ENCODE measurements at places on chromosomes 13 and 19.

- no peak for DNase-seq
Observed at GRCh38 chr13:99977334-99977911, 4.2 kb upstream of the ZIC2 start.

DNA sequence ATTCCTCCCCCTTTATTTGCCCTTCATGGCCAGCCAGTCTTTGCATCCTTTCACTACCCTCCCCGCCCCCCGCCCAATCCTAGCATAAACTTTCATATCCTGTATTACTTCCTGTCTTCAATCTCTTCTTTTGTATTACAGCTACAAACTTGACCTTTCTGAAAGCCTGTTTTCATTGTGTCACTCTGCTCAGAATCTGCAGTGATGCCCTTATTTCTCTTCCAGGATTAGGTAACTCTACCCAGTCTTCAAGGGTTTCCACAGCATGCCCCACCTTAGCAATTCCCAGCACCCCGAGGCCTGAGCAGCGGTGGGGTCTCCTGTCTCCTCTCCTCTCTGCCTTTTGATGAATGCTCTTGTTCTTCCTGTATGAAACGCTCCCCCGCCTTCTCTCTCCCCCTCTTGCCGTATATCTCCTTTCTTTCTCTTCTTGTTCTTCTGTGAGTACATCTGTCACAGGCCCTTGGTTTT lies 145.6 kb downstream of the SHISA2 start:
- DNase-seq: no peak

GRCh38 chr13:109698779-109699178 lies 87.6 kb downstream of the IRS2 start:
- no peak for DNase-seq

DNA sequence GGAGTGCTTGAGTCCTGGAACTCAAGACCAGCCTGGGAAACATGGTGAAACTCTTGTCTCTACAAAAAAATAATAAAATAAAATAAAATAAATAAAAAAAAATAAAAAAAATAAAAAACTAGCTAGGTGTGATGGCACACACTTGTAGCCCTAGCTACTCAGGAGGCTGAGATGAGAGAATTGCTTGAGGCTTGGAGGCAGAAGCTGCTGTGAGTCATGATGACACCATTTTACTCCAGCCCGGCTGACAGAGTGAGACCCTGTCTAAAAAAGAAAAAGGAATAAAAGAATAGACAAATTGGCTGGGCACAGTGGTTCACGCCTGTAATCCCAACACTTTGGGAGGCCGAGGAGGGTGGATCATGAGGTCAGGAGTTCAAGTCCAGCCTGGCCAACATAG lies 1168.9 kb downstream of the SLITRK5 start:
- no peak for DNase-seq

GRCh38 chr13:113273851-113274590 lies 23.0 kb upstream of the LAMP1 start:
- DNase-seq: no peak

- no peak for DNase-seq
Observed at GRCh38 chr13:27793507-27794367, 1.5 kb downstream of the GSX1 start.

- no peak for DNase-seq
Observed at GRCh38 chr13:102012299-102013293, 389.3 kb downstream of the FGF14 start.

GRCh38 chr13:27367570-27367969 lies 56.8 kb upstream of the GTF3A start:
- no peak for DNase-seq

DNA sequence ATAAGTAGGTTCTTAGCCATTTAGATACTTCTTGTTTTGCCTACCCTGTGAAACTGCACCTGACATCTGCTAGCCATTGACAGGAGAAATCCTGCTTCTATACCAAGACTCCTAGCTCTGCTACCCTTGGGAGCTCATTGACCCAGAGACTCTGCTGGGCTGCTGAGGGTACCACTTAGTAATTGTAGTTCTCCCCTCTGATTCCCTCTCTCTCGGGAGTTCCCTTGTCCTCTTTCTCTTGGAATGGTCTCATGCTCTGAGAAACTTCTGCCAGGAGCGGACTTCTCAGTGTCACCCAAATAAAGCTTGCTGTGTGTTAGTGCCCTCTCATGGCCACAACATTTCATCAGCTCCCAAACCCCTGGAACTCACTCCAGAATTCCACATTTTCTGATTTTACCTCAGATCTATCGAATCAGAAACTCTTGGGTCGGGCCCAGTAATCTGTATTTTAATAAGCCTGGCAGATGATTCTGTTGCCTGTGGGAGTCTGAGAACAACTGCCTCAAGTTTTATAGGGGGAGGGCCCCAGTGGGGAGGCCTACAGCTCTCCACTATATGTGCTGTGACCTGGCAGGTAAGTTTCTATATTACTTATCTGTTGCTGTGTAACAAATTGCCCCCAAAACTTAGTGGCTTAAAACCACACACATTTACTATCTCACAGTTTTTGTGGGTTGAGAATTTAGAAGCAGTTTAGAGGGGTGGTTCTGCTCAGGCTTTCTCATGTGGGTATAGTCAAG lies 221.1 kb downstream of the TDRD3 start:
- DNase-seq: no peak

- no peak for DNase-seq
Observed at GRCh38 chr13:114225610-114226009, 9.1 kb upstream of the CDC16 start.

GRCh38 chr13:24724714-24725113 lies 39.3 kb upstream of the RNF17 start:
- DNase-seq: no peak

GRCh38 chr13:110677731-110678545 lies 28.0 kb downstream of the CARS2 start:
- DNase-seq: no peak

- DNase-seq: peak; percentile 92
Observed at GRCh38 chr19:12788682-12789097, 2.6 kb upstream of the JUNB start.

- DNase-seq: peak; percentile 56
Observed at GRCh38 chr19:28465371-28466086, 747.4 kb downstream of the UQCRFS1 start.

GRCh38 chr19:6414793-6415590 lies 9.6 kb downstream of the KHSRP start:
- DNase-seq: no peak

- no peak for DNase-seq
Observed at GRCh38 chr13:73958657-73959397, 175.4 kb downstream of the KLF12 start.
